ENCODE measurements at places on chromosomes 5 and 9. TPM values are rescaled to one million over a fixed set of nuclear protein-coding genes. Genes with fewer than 3 reads are reported as not detected.

Gene LTC4S
- total RNA-seq, result 3.7 TPM

Gene IRX2
- 0.52 TPM for total RNA-seq

Gene ZDHHC11B
- total RNA-seq, result 1.0 TPM

Gene HRH2
- total RNA-seq, result 1.0 TPM

Gene INSL6
- not detected for total RNA-seq

Gene PTGDS
- 4.2 TPM for total RNA-seq

Gene F2RL1
- total RNA-seq, result 0.52 TPM

Gene LCN2
- 2.1 TPM for total RNA-seq

Gene ACTBL2
- not detected for total RNA-seq

Gene KCNV2
- not detected for total RNA-seq

Gene CDK7
- 31.3 TPM for total RNA-seq

Gene LCN1
- not detected for total RNA-seq

Gene TTC39B
- 4.2 TPM for total RNA-seq

Gene ZMYND19
- total RNA-seq, result 13.0 TPM

Measured in skeletal muscle tissue (tissue), 5 donors.